K562 (cell line): ENCODE measurements at places on chromosomes 1 and 21. TPM values are rescaled to one million over a fixed set of nuclear protein-coding genes. Genes with fewer than 3 reads are reported as not detected.

GRCh38 chr1:197466813-197467212, 198.8 kb downstream of the CRB1 start:
- no peak overlapping the region for H3K4me3 ChIP-seq
- H3K36me3 ChIP-seq: no peaks in the 10 kb centered on the region
- H3K27ac ChIP-seq: no peak overlapping the region
- no peak for DNase-seq
- peaks cover 4% of the 10 kb centered on the region; the same call in 1 of the 2 replicates for H3K27me3 ChIP-seq
- no peaks in the 10 kb centered on the region for H3K4me1 ChIP-seq

DNA sequence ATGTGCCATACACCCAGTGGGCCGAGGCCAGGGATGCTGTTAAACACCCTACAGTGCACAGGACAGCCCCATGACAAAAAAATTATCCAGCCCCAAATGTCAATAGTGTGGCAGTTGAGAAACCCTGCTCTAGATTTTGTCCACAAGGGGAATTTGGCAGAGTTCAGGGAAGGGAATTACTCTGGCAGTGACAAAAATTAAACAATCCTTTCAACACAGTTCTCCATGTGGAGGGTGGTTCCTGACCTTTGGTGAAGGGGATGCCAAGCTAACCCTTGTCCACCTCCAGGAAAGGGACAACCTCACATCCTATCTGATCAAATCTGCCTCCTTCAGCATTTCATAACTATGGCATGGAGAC, 28.4 kb upstream of the CD84 start:
- no peaks in the 10 kb centered on the region for H3K4me1 ChIP-seq
- no peaks in the 10 kb centered on the region for H3K36me3 ChIP-seq
- no peak overlapping the region for H3K4me3 ChIP-seq
- no peak overlapping the region for H3K27ac ChIP-seq

GRCh38 chr1:11714831-11715575, 20.9 kb upstream of the AGTRAP start:
- no peak overlapping the region for H3K27ac ChIP-seq
- no peaks in the 10 kb centered on the region for H3K36me3 ChIP-seq
- H3K4me1 ChIP-seq: peaks cover 20% of the 10 kb centered on the region
- no peak for DNase-seq

HLCS gene
- total RNA-seq: 20.0 and 20.1 TPM in 2 replicates

DNA sequence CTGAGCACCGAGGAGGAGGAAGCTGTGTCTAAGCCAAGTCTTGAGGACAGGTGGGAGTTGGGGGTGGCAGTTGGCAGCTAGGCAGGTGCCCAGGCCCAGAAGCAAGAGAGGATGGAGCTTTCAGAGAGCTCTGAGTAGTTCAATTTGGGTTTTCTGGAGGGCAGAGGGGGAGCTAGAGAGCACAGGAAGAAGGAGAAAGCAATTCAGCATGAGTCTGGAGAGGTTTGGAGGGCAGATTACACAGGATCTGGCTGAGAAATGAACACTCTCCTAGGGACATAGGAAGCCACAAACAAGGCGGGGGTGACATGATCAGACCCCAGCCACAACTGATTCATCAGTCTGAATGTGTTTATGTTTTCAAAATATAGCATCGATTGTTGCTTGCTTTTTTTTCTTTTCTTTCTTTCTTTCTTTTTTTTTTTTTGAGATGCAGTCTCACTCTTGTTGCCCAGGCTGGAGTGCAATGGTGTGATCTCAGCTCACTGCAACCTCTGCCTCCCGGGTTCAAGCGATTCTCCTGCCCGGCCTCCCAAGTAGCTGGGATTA, 23.8 kb downstream of the PTPRF start:
- peak; percentile 64 for DNase-seq
- H3K27ac ChIP-seq: no peak overlapping the region
- H3K4me1 ChIP-seq: peaks cover 27% of the 10 kb centered on the region
- H3K36me3 ChIP-seq: no peaks in the 10 kb centered on the region

- H3K27me3 ChIP-seq: peaks cover 14% of the 10 kb centered on the region
- no peaks in the 10 kb centered on the region for H3K36me3 ChIP-seq
- H3K27ac ChIP-seq: no peak overlapping the region
- H3K4me1 ChIP-seq: no peaks in the 10 kb centered on the region
- DNase-seq: no peak
Observed at GRCh38 chr1:38102636-38103035, 56.0 kb upstream of the POU3F1 start.

DNA sequence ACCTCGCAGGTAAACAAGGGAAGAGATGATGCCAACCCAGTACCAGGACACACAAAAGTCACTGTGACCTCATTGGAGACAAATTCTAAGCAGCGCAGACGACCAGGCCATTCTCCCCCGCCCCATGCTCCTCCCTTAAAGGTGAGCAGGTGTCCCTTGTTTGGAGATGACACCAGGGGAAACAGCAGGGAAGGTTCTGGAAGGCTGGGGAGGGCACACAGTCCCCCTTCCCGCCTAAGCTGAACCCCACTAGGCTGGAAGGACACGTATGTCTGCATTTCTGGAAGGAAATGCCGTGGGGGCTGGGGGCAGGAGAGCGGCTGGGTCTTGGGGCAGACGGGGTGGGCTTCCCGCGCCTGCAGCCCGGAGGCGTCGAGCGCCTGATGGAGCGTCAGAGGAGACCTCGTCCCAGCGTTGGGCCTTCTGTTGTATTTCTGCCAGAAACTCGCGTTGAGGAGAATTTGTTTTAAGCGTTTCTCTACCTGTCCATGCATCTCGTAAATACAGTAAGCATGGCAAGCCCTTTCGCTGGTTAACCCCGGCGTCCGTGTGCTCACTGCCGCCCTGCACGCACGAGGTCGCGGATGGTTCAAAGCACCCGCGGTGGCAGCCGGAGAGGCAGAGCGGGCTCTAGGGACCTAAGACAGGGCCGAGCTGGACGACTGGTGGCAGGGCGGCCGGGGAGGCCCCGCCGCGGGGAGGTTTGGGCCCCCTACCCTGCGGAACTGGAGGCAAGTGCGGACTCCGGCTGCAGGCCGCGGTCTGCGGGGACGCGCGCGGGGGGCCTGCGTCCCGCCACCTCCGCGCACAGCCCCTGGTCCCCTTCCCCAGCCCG, 1.2 kb upstream of the LHX4 start:
- peak overlapping the region; percentile 49 for H3K4me3 ChIP-seq
- peaks cover 75% of the 10 kb centered on the region for H3K27me3 ChIP-seq
- H3K27ac ChIP-seq: no peak overlapping the region
- H3K36me3 ChIP-seq: no peaks in the 10 kb centered on the region
- peak; percentile 39 for DNase-seq
- no peaks in the 10 kb centered on the region; the same call in 2 of the 3 replicates for H3K4me1 ChIP-seq

GRCh38 chr1:64823691-64824476, 79.0 kb downstream of the RAVER2 start:
- DNase-seq: peak; percentile 48
- no peak overlapping the region for H3K27ac ChIP-seq
- H3K36me3 ChIP-seq: no peaks in the 10 kb centered on the region
- no peaks in the 10 kb centered on the region for H3K4me1 ChIP-seq

GRCh38 chr1:27687906-27688305, 15.9 kb upstream of the IFI6 start:
- H3K36me3 ChIP-seq: no peaks in the 10 kb centered on the region
- DNase-seq: peak; percentile 3
- H3K4me3 ChIP-seq: no peak overlapping the region
- H3K27ac ChIP-seq: no peak overlapping the region
- 0 out of 3 replicates have a peak, but pooled peaks cover 4% of the 10 kb centered on the region for H3K27me3 ChIP-seq
